Muscle of leg (tissue), 16 donors: ENCODE measurements at places on chromosomes 2 and 18.

DNA sequence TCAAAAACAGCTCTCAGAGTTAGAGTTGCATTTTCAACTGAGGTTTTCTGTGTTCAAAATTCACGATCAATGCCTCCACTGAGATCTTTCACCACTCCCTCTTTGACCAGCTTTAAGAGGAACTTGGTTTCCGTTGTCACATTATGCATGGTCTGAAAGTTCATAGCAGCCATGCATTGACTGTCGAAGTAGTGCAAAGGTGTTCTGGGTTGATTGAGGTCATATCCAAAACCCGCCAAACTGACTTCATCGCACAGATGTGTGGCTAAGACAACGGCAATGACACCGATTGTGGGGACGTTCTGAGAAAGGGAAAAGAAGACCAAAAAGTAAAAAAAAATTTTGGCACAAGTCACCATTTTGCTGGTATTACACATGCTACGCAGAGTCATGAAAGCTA lies 48.7 kb downstream of the ST3GAL5 start:
- DNase-seq, result no peak

- DNase-seq, result no peak
Observed at GRCh38 chr2:221304916-221305315, 267.2 kb downstream of the EPHA4 start.

- peak; percentile 40 for DNase-seq
Observed at GRCh38 chr18:24928301-24928878, 423.6 kb downstream of the ZNF521 start.

GRCh38 chr18:76953583-76954233 lies 131.4 kb downstream of the ZNF236 start:
- DNase-seq, result peak; percentile 80

- DNase-seq, result peak; percentile 11
Observed at GRCh38 chr2:8753609-8754008, 71.8 kb downstream of the ID2 start.

DNA sequence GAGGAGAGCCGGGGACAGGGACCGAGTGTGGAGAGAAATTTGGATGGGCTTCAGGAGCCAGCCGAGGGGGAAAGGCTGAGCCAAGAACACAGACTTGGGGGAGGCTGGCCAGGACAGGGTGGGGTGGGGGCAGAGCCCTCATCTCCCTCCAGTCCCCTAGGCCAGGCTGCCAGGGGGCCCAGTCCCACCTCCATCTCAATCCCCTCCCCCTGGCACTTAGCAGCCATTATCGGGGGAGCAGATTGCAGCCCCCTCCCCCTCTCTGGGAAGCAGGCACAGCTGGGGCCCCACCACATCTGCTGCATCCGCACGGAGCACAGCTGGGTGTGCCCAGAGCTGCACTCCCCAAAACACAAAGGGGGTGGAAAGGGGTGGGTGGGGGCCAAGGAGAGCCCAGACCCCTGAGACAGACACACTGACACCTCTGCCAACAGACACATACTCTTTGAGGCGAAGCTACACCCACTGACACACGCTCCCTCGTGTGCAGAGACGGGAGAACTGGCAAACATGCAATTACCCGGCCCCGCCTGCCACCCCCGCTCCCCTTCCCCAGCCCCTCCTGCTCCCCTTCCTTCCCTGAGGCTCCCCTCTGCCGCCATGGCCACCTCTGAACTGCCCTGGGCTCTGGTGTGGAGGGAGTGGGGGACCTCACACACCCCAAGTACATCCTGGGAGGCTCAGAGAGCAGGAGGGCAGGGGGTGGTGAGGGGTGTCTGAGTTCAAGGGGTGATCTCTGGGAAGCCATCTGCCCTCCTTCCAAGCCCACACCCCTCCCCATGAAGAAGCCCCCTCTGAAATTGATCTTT lies 5.1 kb upstream of the ASIC4 start:
- peak; percentile 63 for DNase-seq
